A549 treated with dexamethasone at 1 μM for 4 hours (cell line): ENCODE measurements at places on chromosomes 1 and 21. TPM values are rescaled to one million over a fixed set of nuclear protein-coding genes. Genes with fewer than 3 reads are reported as not detected.

OR2AK2 gene
- total RNA-seq, result not detected in 5 replicates

MRPL24 gene
- total RNA-seq, result 189 to 212 TPM (median 200 TPM) in 5 replicates

CADM3 gene
- 0.12 to 0.26 TPM (median 0.21 TPM) in 5 replicates for total RNA-seq

NTMT2 gene
- not detected in 5 replicates for total RNA-seq

GBP7 gene
- not detected in 5 replicates for total RNA-seq

CEP85 gene
- 10.7 to 12.9 TPM (median 12.3 TPM) in 5 replicates for total RNA-seq

NTNG1 gene
- not detected in 5 replicates for total RNA-seq

VCAM1 gene
- 0.04 to 0.06 TPM (median 0.05 TPM) in 4 of 5 replicates, not detected in the other for total RNA-seq

SH3BGR gene
- 0.26 to 1.4 TPM (median 0.60 TPM) in 5 replicates for total RNA-seq

TNNT2 gene
- total RNA-seq, result 0.22 to 0.67 TPM (median 0.26 TPM) in 5 replicates

FMO5 gene
- total RNA-seq, result 0.17 to 0.46 TPM (median 0.39 TPM) in 5 replicates

KLF17 gene
- total RNA-seq, result 0.33 to 0.64 TPM (median 0.42 TPM) in 5 replicates

CLIC6 gene
- 0.03 to 0.11 TPM (median 0.08 TPM) in 5 replicates for total RNA-seq

LCE2C gene
- total RNA-seq, result not detected in 5 replicates

EXO5 gene
- 3.3 to 5.1 TPM (median 4.4 TPM) in 5 replicates for total RNA-seq

C1orf50 gene
- 2.1 to 5.9 TPM (median 3.3 TPM) in 5 replicates for total RNA-seq
